NCI-H2081 treated with DMSO at 0.1 percent for 48 hours (cell line): ENCODE measurements at places on chromosomes 11 and 22.

DNA sequence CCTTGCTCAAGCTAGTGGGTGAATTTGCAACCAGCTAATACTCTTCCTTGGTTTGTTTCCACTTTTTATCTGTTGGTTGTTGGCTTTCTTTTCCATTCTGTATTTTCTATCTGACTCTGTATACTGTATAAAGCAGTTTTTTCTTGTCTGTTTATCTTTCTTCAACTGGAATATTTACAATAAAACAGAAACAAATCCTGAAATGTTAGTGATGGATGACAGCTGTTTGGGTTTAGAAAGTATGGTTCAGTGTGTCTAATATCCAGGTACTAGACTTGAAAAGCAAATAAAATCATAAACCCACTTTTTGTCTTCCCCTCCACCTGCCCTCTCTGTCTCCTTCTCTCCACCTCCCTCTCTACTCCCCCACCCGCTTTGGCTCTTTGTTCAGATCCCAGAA is 35.3 kb upstream of the TBCEL start:
- no peak for DNase-seq

DNA sequence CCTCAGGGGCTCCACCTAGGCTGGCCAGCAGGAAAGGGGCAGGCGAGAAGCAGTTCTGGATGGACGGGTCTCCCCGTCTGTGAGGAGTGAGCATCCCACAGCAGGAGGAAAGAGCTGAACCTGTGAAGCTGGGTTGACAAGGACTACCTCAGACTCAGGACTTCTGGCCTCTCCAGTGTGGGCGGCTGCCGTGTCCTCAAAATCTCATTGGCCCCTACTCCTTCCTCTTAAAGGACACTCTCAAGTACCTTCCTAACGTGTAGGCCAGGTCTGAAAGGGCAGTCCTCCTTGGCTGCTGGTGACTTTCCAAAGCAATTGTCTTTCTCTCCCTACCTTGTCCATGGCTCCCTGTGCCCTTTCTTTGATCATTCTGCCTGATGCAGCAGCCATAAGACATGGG is 107.0 kb upstream of the AKIP1 start:
- DNase-seq: no peak

DNA sequence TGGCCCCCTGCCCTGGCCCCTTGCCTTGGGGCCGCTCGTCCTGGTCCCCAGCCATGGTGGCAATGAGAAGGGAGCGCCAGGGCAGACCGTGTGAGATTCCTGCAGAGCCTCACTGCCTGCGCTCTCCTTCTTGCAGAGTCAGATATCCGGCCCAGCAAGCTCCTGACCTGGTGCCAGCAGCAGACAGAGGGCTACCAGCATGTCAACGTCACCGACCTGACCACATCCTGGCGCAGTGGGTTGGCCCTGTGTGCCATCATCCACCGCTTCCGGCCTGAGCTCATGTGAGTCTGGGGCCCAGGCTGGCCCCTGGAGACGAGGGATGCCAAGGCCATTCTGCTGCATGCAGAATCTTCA is 114.1 kb downstream of the MICAL2 start:
- DNase-seq: no peak

- no peak for DNase-seq
Observed at GRCh38 chr11:108881131-108881530, 216.3 kb downstream of the DDX10 start.

DNA sequence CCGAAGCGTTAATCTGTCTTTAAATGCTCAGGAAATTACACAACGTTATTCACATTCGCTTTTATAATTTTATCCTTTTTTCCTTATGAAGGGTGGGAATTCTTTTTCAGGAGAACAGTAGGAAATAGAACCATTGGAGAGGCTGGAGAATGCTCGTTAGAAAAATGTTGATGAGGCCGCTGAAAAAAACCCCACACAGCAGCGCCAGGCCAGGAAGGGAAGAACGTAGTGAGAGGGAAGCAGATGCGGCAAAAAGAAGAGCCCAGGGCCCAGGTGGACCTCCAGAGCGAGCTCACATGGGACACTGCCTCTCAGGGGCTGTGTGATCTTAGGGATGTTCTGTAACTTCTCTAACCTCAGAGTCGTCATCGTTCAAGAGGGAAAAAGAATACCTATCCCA is 691.6 kb downstream of the OPCML start:
- no peak for DNase-seq

GRCh38 chr11:65700399-65700798 is 11.7 kb upstream of the KAT5 start:
- peak; percentile 68 for DNase-seq

DNA sequence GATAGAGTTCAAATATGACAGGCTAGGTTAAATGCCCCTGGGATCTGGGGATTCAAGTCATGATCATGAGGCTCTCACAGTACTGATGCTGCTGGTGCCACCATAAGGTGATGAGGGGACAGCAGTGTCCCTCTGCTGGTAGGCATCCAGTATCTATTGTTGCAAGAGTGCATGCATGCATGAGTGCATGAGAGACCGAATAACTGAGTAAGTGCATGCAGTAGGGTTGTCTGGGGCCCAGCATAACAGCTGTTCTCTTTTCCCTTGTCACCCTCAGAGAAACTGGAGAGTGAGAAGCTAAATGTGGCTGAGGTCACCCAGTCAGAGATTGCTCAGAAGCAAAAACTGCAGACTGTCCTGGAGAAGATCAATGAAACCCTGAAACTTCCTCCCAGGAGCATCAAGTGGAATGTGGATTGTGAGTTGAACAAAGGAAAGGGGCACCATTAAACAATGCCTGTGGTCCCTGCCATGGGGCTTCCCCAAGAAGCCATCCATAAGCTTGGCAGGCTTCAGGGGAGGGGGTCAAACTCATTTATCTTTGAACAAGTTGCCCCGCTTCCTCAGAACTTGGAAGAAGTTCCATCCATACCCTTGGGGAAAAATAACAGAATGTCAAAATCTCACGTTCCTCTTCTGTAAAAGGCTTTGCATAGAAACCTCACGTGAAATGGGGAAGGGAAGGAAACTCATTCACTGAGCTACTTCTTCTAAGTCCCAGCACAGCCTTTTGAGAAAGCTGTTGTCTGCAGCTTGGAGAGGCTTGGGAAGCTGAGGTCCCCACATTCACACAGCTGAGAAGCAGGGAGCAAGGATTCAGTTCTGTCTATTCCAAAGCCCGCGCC is 119.0 kb downstream of the PARVA start:
- DNase-seq: no peak

DNA sequence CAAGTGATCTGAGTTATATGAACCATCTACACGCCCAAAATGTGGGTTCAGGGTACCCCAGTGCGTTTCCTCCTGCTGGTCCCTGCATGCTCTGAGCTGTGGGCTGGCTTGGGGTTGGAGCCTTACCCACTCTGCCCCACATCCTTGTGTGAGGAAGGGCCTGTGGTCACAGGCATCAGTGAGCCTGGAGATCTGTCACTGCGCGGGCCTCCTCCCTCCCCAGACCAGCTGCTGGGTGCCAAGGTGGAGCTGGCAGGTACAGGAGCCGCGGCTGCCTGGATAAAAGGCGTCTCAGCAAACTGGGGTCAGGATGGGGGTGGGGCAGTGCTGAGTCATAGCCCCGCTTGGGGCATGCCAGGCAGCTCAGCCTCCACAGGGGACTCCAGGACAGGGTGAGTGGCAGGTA is 17.9 kb downstream of the GNAZ start:
- DNase-seq: no peak

DNA sequence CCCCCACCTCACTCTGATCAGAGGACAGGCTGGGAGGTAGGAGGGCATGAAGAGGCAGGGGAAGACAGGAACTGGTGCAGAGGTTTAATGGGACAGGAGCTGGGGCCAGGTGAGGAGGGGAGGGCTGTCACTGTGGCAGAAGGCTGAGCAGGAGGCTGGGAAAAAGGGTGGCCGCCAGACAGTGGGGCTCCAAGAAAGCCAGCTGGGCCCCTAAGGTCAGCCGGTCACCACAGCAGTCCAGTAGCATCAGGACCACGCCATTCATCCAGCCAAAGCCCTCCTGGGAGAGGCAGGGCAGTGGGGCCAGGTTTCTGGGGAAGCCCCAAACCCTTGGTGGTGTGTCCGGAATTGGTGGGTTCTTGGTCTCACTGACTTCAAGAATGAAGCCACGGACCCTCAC is 8.5 kb upstream of the TREH start:
- no peak for DNase-seq

DNA sequence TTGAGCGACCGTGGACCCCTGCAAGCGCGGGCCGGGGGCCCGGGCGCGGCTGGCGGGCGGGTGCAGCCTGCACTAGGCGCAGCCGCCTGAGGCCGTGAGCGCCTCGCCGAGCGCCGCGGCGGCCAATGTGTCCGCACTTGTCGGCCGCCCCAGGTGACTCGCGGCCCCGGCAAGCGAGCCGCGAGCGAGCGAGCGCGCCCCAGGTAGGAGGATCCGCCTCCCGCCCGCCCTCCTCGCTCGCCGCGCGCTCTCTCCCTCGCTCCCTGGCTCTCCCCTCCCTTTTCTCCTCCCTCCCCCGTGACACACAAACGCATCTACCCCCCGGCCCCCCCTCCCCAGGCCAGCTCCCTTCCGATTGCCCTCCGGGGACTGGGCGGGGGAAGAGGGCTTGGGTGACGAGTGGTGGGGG is at the start of gene WNT7B:
TSS of gene WNT7B (minus strand) at position 160 of the 409 bp plus-strand sequence. CDS start 408 bp downstream, outside the sequence.
- DNase-seq: no peak

DNA sequence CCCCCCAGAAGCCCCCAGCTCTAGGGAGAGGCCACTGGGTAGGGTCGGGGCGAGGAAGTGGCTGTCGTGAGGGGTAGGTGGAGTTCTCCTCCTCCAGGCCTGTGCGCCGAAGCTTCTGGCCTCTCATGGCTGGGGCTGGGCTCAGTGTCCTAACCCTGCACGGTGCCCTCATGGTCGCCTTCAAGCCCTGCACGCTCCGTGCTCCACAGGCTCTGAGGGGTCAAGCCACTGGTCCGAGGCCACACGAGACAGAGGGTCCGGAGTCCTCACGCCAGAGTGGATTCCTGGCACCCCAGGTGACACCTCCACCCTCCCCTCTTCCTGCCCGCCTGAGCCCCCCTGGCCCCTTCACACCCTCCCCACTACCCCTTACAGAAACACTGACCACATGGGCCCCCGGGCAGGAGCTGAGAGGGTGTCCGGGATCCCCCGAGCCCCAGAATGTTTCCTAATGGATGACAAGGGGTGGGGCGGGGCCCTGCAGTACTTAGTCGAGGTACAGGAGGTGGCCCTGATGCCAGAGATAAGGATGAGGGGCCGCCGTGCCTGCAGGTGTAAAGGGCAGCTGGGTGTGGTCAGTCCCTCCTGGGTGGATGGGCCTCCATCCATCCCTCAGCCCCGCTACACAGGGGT is 997 bp upstream of the CDHR5 start:
- DNase-seq: no peak

- no peak for DNase-seq
Observed at GRCh38 chr11:117230286-117230961, 1.4 kb downstream of the PCSK7 start.

DNA sequence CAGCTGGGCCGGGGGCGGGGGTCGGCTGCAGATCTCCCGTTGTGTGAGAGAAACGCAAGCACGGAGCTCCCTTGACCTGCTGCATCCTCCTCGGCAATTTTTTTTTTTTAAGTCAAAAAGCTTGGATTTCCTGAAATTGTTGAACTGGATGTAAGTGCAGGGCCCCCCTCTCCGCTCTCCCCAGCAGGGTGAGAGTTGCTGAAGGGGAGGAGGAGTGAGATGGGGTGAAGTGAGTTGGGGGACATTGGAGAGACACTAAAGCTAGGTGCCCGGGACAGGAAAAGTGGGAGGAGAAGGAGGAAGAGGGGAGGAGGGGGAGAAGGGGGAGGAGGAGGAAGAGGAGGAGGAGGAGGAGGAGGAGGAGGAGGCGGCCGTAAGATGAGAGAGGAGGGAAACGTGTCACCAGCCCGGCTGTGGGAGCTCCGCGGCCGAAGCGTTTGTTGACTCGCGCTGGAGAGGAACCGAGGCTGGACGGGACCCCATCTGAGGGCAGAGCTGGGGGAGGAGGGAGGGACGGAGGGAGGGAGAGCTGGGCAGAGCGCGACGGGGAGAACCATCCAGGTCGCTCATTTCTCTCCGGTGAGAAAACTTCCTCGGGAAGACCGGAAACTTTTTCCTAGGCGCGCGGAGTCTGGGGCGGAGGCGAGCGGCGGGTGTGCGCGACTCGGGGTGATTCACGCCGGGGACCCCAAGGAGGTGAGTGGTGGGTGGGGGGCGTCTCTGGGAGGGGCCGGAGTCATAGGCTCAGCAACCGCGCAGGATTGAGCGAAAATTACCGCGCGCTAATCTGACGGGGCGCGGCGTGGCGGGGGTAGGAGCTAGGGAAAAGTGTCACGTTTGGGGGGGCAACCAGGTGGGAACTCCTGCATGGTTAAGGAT is 80.2 kb downstream of the PRR5L start:
- no peak for DNase-seq
